Large intestine (tissue), 12 donors: ENCODE measurements at places on chromosomes 5 and 9. TPM values are rescaled to one million over a fixed set of nuclear protein-coding genes. Genes with fewer than 3 reads are reported as not detected.

The TAF11L5 gene
- polyA plus RNA-seq, result not detected

The SPATA31E1 gene
- 0.48 TPM for polyA plus RNA-seq

The CDH9 gene
- polyA plus RNA-seq, result 0.91 TPM

The STPG3 gene
- 3.4 TPM for polyA plus RNA-seq

The GPR150 gene
- polyA plus RNA-seq, result 0.90 TPM

The GPRIN1 gene
- 7.0 TPM for polyA plus RNA-seq
